Effector CD8-positive, alpha-beta T cell (primary cell): ENCODE measurements at places on chromosomes 16 and 17.

- DNase-seq = no peak
These were observed 47.3 kb upstream of the CMIP start for GRCh38 chr16:81397058-81397878.

GRCh38 chr17:58534901-58535421 is 20.5 kb upstream of the MTMR4 start:
- no peak for DNase-seq

GRCh38 chr17:48451489-48451888 is 21.5 kb upstream of the SKAP1 start:
- no peak for DNase-seq

GRCh38 chr17:5545051-5545987 is 39.0 kb downstream of the NLRP1 start:
- no peak for DNase-seq

DNA sequence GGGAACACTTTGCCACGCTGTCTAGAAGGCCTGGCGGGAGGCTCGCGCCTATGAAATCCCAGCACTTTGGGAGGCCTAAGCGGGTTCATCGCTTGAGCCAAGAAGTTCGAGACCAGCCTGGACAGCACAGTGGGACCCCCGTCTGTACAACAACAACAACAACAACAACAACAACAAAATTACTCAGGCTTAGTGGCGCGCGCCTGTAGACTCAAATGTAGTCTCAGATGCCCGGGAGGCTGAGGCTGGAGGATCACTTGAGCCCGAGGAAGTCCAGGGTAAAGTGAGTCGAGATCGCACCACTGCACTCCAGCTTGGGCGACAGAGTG is 297 bp upstream of the SLFN13 start:
- DNase-seq = no peak

- DNase-seq = no peak
These were observed 3.9 kb downstream of the COIL start for GRCh38 chr17:56956992-56957391.

DNA sequence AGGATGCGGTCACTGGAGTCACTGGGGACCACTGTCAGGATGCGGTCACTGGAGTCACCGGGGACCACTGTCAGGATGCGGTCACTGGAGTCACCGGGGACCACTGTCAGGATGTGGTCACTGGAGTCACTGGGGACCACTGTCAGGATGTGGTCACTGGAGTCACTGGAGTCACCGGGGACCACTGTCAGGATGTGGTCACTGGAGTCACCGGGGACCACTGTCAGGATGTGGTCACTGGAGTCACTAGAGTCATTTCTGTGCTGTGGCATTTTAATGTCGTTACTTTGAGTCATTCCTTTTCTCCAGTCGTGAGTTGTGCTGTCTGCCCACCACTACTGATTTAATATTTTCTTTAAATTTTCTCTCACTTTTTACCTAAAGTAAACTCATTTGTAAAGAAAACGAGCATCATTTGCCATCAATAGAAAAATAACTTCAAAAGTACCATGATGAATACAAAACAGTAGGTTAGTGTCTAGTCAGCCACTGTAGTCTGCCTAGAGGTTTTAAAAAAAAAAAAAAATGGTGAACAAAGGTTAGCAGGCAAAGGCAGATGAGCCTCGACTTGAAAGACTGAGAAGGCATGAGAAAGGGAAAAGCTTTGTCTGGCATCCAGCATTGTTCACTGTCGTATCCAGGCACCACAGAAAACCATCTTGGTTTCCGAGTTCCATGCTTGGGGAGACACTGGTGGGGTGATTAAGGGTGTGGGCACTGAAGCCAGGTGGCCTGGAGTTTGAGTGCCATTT is 346.6 kb downstream of the SNX29 start:
- no peak for DNase-seq

DNA sequence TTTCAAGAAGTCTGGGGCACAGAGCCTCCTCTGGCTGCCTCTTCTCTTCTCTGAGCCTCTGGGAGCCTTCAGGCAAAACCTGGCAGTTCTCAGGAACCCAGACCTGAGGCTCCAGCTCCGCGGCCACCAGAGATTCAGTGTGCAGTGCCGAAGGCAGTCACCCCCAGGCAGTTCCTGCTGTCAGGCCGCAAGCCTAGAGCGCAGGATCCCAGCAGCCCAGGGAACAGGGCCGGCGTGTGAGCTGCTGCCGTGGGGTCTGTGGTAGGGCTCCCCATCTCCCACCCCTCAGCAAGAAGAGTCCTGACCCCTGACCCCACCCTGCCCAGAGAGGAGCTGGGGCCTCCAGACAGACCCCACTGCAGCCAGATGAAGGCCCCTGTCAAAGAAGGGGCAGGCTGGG is 78.2 kb downstream of the AMFR start:
- DNase-seq = no peak

- no peak for DNase-seq
These were observed 1128.6 kb downstream of the CDH8 start for GRCh38 chr16:60907645-60908044.

DNA sequence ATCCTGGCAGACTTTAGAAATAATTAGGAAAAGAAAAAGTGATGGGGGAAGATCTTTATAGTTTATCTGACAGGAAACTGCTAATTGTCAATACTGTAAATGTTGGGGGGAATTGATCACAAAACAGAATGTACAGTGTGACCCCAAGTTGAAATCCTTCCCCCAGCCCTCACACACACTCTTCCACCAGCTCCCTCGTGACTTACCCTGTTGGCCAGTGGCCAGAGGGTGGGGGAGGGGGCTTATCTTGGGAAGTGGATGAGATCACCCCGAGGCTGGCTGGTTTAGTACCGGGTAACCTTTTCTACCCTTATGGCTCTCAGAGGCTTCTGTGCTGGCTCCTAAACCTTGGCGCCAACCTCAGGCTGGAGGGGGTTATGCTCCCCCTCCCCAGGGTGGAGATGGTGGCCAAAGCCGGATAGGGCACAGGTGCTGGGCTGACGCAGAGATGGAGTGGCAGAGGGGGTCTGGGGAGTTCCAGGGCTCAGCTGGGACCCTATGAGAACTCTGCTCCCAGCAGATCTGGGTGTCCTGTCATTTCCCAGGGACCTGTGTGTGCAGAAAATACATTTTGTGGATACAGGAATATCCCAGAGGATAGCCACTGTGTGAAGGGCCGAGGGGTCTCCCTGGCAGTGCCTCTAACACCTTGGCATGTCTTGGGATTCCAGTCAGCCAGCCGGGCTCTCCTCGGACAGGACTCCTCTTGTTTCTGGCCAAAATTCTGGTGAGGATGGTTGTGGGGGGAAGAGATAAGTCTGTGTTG is 18.6 kb downstream of the CDH16 start:
- DNase-seq = no peak

GRCh38 chr17:61160789-61161445 is 238.7 kb upstream of the TBX2 start:
- no peak for DNase-seq

DNA sequence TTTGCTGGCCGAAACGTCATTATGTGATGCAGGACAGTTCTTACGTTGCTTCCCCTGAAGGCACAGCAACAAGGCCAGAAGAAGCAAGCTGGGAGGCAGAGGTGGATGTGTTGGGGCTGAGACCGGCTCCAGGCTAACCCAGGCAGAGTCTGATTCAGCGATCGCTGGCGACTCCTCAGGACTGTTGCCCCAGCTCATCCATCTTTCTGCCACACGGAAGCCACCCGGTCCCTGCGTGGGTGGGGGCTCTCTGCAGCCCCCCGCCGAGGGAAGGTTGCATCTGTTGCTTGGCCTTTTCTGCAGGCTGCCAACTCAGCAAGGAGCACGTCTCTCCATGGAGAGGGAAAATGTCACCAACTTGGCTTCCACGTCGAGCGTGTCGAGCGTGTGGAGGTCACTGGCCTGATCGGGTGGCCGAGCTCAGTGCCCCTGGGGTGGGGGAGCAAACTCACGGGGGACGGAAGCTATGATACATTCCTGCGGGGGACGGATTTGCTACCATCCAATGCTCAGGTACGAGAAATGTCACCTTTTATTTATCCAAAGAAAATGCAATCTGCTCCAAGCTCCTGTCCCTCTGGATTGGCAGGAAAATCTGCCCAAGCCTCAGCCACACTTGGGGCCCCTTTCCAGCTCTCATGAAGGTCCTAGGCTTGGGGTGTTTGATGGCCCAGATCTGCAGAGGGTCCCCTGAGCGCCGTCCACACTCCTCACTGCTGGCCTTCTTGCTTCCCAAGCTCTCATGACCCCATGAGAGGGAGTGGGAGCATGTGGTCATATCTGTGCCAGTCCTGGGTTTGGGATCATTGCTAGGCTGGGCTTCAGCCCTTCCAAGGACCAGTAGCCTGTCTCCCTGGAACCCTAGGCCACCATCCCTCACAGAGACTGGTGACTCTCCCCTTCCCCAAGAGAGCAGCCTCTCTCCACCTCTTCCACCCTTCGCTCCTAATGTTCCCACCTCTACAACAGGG is 69.4 kb downstream of the RPH3AL start:
- DNase-seq = no peak

DNA sequence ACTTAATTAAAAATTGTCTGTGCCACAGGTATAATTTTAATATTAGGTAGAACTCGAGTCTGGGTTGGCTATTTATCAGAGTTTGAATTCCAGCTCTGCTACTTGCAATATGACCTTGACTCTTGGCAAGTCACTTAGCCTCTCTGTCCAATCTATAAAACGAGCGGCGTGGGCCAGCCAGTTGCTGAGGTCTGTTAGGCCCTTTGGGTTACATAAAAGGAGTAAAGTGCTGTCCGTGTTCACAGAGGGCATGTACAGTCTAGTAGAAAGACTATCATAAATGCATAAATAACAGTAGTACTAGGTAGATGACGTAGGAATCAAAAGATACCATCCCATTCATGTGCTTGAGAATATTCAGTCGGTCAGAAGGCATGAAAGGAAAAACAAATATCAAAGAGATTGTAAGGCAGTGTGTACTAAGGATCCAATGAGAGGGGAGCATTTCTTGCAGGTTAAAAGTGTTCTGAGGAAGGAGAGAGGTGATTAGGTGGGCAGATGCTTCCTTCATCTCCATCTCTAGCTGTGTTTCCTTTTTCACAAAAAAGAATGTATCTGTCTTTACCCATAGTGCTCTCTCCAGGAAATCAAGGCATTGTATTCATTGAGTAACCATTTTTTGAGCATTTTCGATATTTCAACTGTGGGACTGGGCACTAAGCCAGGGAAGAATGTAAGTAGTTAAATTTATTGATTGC is 2.4 kb downstream of the TNRC6A start:
- DNase-seq = no peak

DNA sequence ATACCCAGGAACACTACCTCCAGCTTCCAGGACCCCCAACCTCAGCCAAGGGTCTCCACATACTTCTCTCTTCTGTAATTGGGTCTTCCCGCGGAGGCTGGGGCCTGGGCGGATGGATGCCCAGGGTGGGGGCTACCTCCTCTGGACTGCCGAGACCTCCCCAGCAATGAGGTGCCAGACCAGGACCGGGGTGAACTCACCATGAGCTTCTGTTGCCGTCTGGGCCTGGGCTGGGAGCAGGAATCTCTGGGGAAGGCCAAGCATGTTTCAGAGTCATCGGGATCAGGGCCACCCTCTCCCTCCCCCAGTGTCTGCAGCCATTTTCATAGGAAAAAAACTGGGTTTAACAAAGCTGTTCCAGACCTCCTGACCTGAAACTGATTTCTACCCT is 10.3 kb upstream of the BAHCC1 start:
- DNase-seq = no peak

DNA sequence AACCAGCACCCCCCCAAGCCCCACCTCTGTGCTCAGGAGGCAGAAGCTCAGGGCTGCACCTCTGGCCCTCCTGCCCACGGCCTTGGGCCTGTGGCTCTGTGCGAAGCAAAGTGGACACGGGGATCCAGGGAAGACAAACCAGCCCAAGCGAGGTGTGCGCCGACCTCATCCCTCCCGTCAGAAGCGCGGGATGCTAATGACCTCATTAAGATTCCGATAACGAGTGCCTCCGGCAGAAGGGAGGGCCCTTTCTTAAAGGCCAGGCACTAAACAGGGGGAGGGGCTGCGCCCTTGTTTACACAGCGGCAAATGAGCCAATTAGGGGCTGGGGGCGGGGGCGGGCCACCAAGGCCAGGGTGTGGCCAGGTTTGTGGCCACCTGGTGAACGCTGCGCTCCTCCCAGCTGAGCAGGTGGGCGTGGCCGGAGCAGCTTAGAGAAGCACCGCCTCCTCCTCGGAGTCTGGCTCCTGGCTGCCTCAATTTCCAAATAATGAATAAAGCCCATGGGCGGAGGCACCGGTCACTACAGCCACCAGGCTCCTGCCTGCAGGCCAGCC is 3.2 kb downstream of the CBX4 start:
- DNase-seq = no peak
